ENCODE measurements at places on chromosomes 3 and 15.

DNA sequence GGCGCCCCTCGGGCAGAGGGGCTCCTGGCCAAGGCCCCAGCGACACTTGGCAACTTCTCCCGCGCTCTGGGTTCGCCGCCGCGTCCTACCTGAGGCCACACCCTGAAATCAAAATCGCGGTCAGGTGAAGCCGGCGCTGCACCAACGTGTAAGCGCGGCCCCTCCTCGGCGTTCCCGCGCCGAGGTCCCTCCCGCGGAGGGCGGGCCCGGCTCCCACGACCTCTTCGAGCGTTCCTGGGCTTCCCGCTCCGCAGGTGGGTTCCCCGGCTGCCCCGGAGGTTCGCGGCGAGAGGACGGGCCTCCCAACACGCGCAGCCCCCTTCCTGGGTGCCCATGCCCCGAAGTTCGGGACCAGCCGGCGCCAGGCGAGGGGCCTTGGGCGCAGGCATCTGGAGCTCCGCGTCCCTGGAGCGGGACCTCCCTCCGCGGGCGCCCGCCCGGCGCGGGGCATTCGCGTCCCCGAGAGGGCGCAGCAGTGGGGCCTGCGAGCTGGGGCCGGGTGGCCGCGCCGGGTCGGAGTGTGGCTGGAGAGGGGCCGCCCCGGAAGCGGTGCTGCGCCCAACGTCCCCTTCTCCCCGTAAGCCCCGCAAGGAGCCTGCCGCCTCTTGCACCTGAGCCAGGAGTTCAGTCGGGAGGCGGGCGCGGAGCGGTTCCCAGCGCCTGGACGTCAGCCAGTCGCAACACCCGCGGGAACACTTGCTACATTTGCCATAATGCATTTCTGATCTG is 13.7 kb downstream of the PAK6 start:
- H3K27me3 ChIP-seq = no peaks in the 10 kb centered on the region
- H3K4me3 ChIP-seq = peak overlapping the region; percentile 97
- peak; percentile 42 for DNase-seq
- H3K27ac ChIP-seq = peak overlapping the region; percentile 79
- peaks cover 37% of the 10 kb centered on the region for H3K4me1 ChIP-seq

- H3K4me3 ChIP-seq = no peak overlapping the region
- H3K27ac ChIP-seq = no peak overlapping the region
- no peak for DNase-seq
- peaks cover 9% of the 10 kb centered on the region for H3K4me1 ChIP-seq
These were observed 47.4 kb upstream of the VGLL4 start for GRCh38 chr3:11690863-11691766.

DNA sequence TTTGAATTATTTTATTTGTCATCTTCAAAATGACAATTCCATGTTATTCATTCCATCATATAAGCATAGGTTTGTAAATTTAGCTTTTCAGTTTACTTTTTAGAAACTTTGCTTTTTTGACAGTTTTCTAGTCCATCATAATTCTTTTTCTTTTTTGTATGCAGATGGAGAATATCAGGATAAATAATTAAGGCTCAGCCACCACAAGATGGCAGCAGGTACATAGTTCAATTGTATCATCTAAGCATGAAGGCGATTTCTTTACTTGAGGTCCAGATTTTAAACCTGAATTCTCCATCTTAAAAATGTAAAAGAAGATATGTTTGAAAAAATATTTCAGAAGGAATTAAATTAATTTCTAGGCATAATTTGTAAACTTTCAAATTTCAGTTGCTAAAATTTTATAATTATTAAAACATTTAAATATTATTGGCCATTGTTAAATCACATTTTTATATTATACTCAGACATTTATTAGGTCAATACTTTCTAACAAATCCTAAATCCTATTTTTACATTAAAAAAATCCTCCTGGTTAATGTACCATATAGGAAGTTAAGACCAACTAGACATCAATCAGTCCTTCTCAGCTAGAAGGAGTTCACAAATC is 15.1 kb downstream of the PLSCR5 start:
- H3K4me3 ChIP-seq = no peak overlapping the region
- H3K36me3 ChIP-seq = no peaks in the 10 kb centered on the region
- H3K27me3 ChIP-seq = no peaks in the 10 kb centered on the region
- no peaks in the 10 kb centered on the region for H3K4me1 ChIP-seq

- H3K4me3 ChIP-seq = no peak overlapping the region
- H3K4me1 ChIP-seq = no peaks in the 10 kb centered on the region
- H3K27me3 ChIP-seq = peaks cover 20% of the 10 kb centered on the region
- no peak for DNase-seq
- no peaks in the 10 kb centered on the region for H3K36me3 ChIP-seq
- no peak overlapping the region for H3K27ac ChIP-seq
These were observed 156.9 kb downstream of the MEX3B start for GRCh38 chr15:81888748-81889484.

DNA sequence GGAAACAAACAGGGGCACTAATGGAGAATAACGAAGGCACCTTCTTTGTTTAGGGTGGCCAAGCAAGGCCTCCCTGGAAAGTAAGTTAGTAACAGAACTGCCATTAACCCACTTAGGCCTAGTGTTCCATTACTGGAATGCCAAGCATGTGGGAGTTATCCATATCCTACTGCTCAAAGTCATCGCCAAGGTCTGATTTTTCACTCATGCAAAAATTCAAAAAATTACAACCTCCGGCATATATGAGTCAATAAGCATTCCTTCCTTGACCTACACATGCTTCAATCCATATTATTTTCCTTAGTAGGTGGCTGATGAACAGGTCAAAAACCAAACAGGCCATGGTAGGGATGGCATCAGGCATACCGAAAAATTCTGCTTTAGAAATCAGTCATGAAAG is 1097.2 kb downstream of the FHIT start:
- H3K27me3 ChIP-seq = no peaks in the 10 kb centered on the region
- no peak overlapping the region for H3K27ac ChIP-seq
- H3K4me3 ChIP-seq = no peak overlapping the region
- no peaks in the 10 kb centered on the region for H3K36me3 ChIP-seq
- no peak for DNase-seq

DNA sequence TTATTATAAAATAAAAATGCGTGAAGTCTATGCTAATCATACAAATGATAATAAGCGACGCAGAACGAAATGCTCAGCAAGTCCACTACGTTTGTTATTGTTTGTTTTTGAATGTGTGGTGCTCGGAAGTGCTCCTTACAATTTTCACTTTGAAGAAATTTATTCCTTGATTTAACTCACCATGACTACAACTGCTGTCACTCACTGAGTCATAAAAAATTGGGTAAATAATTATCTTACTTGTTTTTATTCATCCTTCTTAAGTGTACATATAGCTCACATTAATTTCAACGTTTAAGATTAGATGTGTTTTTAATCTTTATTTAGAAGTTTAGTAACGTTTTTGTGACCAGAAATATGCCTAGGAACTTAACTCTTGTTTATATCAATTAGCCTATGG is 66.7 kb upstream of the NANOGP8 start:
- H3K36me3 ChIP-seq = no peaks in the 10 kb centered on the region
- H3K4me3 ChIP-seq = no peak overlapping the region
- H3K27ac ChIP-seq = no peak overlapping the region
- no peaks in the 10 kb centered on the region for H3K4me1 ChIP-seq
- no peak for DNase-seq

- no peak overlapping the region for H3K4me3 ChIP-seq
- DNase-seq = no peak
- no peaks in the 10 kb centered on the region for H3K4me1 ChIP-seq
- H3K27me3 ChIP-seq = no peaks in the 10 kb centered on the region
- H3K36me3 ChIP-seq = no peaks in the 10 kb centered on the region
These were observed 7.6 kb upstream of the APBA2 start for GRCh38 chr15:28878209-28878608.

DNA sequence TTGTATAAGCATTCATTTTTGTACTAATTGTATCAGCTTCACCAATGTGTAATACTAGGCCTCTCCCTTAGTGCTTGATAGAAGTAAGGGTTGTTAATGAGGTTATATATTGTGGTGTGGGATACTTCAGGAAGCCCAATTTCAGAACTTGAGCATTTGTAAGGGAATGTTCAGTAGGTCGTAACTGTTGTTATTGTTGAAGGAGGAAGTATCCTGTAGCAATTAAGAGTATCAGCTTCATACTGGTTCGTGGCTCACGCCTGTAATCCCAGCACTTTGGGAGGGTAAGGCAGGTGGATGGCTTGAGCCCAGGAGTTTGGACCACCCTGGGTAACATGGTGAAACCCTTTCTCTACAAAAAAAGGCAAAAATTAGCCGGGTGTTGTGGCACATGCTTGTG is 30.6 kb downstream of the IQGAP1 start:
- no peaks in the 10 kb centered on the region for H3K27me3 ChIP-seq
- H3K4me3 ChIP-seq = no peak overlapping the region
- no peaks in the 10 kb centered on the region for H3K36me3 ChIP-seq

GRCh38 chr3:125511420-125512118 is 8.4 kb downstream of the SNX4 start:
- H3K4me1 ChIP-seq = peaks cover 15% of the 10 kb centered on the region
- no peaks in the 10 kb centered on the region for H3K27me3 ChIP-seq

- no peaks in the 10 kb centered on the region for H3K27me3 ChIP-seq
- no peaks in the 10 kb centered on the region for H3K36me3 ChIP-seq
- no peak overlapping the region for H3K4me3 ChIP-seq
- H3K4me1 ChIP-seq = no peaks in the 10 kb centered on the region
These were observed 76.4 kb upstream of the MFGE8 start for GRCh38 chr15:88989578-88989977.

- no peak overlapping the region for H3K27ac ChIP-seq
- H3K27me3 ChIP-seq = peaks cover 9% of the 10 kb centered on the region
- H3K4me1 ChIP-seq = no peaks in the 10 kb centered on the region
- no peak for DNase-seq
These were observed 77.9 kb downstream of the SPSB4 start for GRCh38 chr3:141129049-141129448.

- H3K27me3 ChIP-seq = no peaks in the 10 kb centered on the region
- no peaks in the 10 kb centered on the region for H3K36me3 ChIP-seq
- H3K4me1 ChIP-seq = peaks cover 14% of the 10 kb centered on the region
These were observed 58.1 kb downstream of the CD200 start for GRCh38 chr3:112390783-112391641.

DNA sequence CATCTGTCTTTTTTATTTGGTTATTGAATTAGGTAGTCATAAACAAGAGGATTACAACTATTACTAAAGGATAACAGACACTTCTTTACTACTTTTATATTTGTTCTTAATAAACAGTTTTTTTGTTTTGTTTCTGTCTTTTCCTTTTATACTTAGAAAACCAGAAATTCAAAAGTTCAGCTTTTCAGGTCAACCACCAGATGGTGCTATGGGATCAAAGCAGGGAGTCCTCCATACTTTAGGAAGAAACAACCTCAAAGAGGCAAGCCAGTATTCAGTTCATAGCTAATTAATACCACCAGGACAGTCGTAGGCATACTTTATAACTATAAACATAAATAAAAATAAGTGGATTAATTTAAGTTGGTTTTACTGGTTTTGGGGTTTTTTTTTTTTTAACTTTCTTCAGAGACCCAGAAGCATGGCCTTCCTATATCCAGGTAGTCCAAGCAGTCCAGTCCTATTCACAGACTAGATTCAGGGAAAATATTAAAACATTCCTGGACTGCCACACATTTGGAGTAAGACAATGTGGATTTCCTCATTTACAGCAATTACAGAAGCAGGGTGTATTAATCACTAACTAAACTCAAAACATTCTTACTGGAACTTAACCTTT is 16.0 kb upstream of the EID1 start:
- no peaks in the 10 kb centered on the region for H3K27me3 ChIP-seq
- peak; percentile 58 for DNase-seq
- no peaks in the 10 kb centered on the region for H3K4me1 ChIP-seq
- no peak overlapping the region for H3K4me3 ChIP-seq
- H3K27ac ChIP-seq = no peak overlapping the region

GRCh38 chr3:5497497-5497896 is 310.0 kb downstream of the EDEM1 start:
- H3K27ac ChIP-seq = no peak overlapping the region
- no peak overlapping the region for H3K4me3 ChIP-seq
- H3K4me1 ChIP-seq = no peaks in the 10 kb centered on the region
- no peaks in the 10 kb centered on the region for H3K27me3 ChIP-seq

- peaks cover 10% of the 10 kb centered on the region for H3K4me1 ChIP-seq
- H3K27me3 ChIP-seq = no peaks in the 10 kb centered on the region
- DNase-seq = peak; percentile 69
- 0 out of 2 replicates have a peak, but pooled peaks cover 5% of the 10 kb centered on the region for H3K36me3 ChIP-seq
These were observed at the start of gene SNX4 for GRCh38 chr3:125519678-125520562. Gene SNX4 (minus strand): TSS chr3:125520202. CDS start chr3:125520172, 30 bp downstream.

GRCh38 chr3:150744041-150744918 is 18.7 kb downstream of the SIAH2 start:
- DNase-seq = no peak
- 0 out of 2 replicates have a peak, but pooled peaks cover 5% of the 10 kb centered on the region for H3K36me3 ChIP-seq
- peaks cover 42% of the 10 kb centered on the region for H3K4me1 ChIP-seq

DNA sequence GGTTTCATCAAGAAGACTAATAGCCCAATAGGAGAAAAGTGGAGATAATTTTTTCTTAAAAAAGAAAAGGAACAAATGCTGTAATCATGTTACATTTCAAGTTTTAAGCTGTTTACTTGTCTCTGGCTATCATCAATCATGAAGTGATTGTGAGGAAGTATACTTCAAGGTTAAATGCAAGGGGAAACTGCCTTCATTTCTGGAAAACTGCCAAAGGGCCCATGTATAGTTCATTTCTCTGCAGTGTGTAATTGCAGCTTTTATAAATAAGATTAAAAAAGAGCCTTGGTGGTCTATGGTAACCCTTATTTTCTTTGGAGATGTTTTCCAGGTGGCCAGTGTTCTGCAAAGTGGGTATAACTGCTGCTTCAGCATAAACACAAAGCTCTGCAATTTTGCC is 101.9 kb downstream of the GRM7 start:
- H3K36me3 ChIP-seq = no peaks in the 10 kb centered on the region
- no peak overlapping the region for H3K4me3 ChIP-seq
- DNase-seq = no peak
- H3K27ac ChIP-seq = no peak overlapping the region
- no peaks in the 10 kb centered on the region for H3K4me1 ChIP-seq

DNA sequence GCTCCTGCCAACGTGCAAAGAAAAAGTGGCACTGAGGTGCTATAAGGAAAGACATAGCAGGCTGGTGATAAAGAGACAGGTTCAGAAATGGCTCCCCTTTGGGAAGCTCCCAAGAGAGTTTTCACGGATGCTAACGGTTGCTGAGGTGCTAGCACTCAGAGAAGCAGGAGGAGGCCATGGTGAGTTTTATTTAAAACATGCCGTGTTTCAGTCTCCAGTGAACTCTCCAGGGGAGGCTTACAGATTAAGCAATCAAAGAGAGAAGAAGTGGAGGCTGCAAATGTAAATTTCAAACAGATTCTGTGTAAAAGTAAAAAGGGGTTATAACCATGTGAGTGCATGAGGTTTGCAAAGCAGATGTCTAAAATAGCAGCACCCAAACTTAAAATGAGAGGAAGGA is 346.2 kb downstream of the NTRK3 start:
- H3K4me3 ChIP-seq = no peak overlapping the region
- H3K4me1 ChIP-seq = no peaks in the 10 kb centered on the region
- no peak overlapping the region for H3K27ac ChIP-seq

DNA sequence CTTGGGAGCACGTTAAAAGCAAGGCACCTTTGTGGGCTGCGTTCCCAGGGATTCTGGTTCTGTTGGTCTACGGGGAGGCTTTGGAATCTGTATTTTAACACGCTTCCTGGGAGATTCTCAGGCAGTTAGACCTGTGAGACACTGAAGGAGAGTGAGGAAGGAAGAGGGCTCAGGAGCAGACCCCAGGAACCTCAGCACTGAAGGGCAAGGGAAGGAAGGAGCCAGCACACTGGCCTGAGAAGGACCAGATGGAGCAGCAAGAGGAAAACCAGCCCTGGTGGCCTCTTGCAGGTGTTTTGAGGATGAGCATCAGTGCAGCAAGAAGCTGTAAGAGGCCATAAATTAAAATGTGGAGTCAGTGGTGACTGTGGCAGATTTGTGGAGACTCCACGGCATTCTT is 146.7 kb downstream of the RPLP1 start:
- H3K27me3 ChIP-seq = peaks cover 38% of the 10 kb centered on the region
- no peak overlapping the region for H3K27ac ChIP-seq
- no peak overlapping the region for H3K4me3 ChIP-seq
- no peaks in the 10 kb centered on the region for H3K4me1 ChIP-seq
- DNase-seq = no peak
- no peaks in the 10 kb centered on the region for H3K36me3 ChIP-seq

Measured in HCT116 (cell line).